ENCODE measurements at places on chromosomes 7 and 10.

DNA sequence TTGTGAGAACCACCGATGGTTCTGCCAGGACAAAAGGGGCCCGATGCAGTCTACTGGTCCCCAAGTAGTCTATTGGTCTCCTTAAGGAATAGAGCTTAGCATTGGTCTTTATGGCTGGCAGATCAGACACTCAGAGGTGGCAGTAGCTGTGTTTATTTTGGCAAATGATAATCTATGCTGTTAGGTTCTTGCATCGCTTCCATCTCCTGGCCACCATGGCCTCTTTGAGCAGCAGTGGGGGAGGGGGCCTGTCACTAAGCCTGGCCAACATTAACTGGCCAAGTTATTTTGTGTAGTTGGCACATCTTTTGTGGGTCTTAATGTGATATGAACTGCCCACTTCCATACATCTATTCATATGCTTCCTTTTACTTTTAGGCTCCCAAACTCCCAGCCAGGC lies 4.5 kb upstream of the ZC3HAV1 start:
- DNase-seq: no peak

GRCh38 chr10:83965473-83965872 lies 173.8 kb upstream of the GHITM start:
- DNase-seq: no peak

DNA sequence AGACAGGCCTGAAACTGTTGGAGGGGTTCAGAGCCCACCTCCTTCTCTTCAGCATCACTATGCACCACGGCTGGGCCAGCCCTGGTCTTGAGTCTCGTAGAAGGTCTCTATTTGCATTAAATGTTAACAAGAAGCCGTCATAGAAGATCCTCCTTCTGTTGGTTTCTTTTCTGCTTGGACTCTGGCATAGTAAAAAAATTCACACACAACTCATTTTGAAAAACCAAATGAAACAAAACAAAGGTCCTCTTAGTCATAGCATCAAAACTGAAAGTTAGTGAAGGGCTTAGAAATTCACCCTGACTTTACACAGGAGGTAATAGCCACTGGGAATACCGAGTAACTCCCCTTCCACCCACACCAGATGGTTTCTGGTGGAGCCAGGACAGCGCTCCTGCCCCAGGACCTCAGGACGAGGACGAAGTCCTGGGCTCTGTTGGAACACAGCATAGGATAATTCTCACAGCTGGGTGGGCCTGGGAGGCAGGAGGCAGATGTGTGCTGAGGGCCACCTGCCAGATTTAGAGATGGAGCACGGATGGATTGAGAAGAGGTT lies 248.4 kb upstream of the KLF6 start:
- DNase-seq: peak; percentile 29

GRCh38 chr7:80883154-80884025 lies 35.5 kb downstream of the SEMA3C start:
- DNase-seq: peak; percentile 99

- DNase-seq: no peak
These were observed 132.4 kb downstream of the DIP2C start for GRCh38 chr10:556971-557637.

DNA sequence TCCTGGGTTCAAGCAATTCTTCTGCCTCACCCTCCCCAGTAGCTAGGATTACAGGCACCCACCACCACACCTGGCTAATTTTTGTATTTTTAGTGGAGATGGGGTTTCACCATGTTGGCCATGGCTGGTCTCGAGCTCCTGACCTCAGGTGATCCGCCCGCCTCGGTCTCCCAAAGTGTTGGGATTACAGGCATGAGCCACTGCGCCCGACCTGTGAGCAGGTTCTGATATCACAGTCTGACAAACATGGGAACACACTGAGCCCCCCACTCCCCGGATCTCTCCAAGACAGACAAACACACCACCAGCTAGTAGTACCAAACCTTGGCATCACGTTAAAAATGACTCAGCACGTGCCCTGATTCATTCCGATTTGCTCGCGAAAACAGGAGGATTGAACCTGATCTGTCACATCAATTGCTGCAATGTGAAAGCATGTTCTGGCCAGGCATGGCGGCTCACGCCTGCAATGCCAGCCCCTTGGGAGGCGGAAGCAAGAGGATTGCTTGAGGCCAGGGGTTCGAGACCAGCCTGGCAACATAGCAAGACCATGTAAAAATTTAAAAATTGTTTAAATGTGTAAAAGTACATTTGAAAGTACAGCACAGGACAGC lies 106.5 kb downstream of the SMURF1 start:
- DNase-seq: no peak

DNA sequence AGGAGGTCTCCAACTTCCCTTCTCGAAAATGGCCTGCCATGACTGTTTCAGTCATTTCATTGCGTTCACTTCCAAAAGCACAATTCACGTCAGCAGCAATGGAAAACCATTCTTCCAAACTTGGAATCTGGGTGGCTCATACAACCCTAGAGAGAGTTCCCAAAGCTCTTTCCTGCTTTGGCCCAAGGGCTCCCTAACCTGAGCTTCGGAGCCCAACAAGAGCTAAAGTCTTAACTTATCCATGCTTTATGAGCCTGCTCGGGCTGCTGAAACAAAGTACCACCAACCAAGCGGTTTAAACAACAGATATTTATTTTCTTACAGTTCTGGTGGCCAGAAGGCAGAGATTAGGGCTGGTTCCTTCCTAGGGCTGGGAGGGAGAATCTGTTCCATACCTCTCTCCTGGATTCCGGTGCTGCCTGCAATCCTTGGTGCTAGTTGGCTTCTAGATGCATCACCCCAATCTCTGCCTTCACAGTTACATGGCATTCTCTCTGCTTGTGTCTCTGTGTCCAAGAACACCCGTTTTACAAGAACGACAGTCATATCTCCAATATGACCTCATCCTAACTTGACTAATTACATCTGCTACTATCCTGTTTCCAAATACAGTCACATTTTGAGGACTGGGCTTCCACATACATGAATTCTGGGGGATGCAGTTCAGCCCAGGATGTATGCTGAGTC lies 33.5 kb downstream of the CAMK2B start:
- DNase-seq: no peak

- peak; percentile 82 for DNase-seq
These were observed 27.5 kb downstream of the DLG5 start for GRCh38 chr10:77899080-77899477.

- DNase-seq: peak; percentile 6
These were observed 216.1 kb upstream of the ZMIZ1 start for GRCh38 chr10:78852466-78853240.

- no peak for DNase-seq
These were observed 2.2 kb upstream of the ATP6V1F start for GRCh38 chr7:128860158-128861073.

- DNase-seq: no peak
These were observed 88.1 kb upstream of the KCND2 start for GRCh38 chr7:120184866-120185265.

GRCh38 chr7:108461840-108462239 lies 5.6 kb upstream of the NRCAM start:
- DNase-seq: peak; percentile 64

DNA sequence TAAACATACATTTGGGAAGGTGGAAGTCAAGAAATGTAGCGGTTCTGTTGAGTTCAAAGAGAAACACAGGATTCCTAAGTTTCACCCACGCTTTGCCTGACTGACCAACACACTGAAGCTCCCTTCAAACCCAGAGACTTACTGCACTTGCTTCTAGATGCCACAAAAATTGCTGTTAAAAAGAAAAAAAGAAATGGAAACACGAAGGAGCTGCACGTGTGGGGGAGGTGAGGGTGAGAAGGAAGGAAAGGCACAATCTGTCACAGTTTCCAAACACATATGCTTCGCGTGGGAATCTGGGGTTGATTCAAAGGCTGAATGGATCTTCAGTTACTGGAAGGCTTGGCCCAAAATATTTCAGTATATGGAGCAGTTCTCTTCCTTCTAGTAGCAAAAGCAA lies 495.6 kb downstream of the DNAJB6 start:
- no peak for DNase-seq

DNA sequence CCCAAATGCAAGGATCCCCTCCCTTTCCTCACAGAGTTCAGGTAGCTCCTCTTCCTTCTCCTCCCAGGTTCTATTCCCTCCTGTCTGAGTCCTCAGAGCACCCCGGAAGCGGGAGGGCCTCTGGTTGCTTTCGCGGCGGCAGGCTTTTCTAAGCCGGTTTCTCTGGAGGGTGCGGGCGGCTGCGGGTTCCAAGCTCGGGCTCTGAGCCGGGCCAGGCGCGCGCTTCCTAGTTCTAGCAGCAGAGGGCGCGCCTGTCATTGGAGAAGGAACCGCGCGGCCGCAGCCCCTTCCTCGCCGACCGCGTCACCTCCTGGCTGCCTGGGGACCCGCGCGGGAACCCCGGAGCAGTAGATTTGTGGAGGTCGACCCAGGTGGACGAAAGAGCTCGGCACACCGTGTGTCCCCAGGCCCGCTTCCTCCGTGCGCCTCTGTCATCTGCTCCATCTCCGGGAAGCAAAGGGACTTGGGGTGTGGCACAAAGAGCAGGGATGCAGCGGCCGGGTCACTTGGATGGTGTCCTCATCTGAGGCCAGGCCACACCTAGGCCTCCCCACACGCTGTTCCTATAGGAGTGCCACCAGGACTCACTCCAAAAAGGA lies 389.0 kb upstream of the PODXL start:
- DNase-seq: no peak

DNA sequence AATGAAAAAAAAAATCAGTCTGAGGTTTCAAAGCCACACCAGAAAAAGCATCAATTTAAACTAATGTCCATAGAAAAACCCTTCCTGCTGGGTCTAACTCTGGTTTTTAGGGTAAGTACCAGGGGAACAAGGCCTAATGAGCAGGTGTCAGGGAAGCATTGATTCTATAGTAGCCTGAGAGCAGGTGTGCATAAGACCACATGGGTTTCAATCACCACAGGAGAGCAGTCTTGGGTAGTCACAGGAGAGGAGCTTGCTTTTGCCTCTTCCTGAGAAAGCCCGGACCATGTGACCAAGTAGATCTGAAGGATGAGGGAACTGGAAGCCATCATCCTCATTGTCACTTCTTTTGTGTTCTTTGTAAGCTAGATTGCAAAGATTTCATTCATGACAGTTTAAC lies 66.3 kb upstream of the AGK start:
- no peak for DNase-seq

DNA sequence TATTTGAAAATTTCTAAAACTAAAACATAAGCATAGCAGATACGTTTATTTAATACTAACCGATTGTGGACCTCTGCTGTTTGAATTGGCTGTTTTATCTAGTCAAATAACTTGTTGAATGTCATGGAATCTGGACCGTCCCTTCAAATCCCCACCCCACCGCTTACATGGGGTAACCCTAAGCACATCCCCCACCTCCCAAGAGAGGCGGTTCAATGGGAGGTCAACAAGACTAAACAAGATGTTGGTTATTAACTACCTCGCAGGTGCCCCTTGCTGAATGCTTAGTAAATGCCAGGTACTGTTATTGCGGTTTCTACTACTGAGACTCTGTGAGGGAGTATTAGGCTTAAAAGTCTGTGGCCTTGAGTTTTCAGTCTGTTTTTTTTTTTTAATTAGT lies 70.9 kb downstream of the DAGLB start:
- peak; percentile 79 for DNase-seq

- no peak for DNase-seq
These were observed 342.6 kb upstream of the NRG3 start for GRCh38 chr10:81532403-81532802.

GRCh38 chr7:152512706-152513105 lies 76.9 kb upstream of the KMT2C start:
- no peak for DNase-seq

- DNase-seq: no peak
These were observed 3.1 kb upstream of the LHPP start for GRCh38 chr10:124458473-124458872.

GRCh38 chr7:84617265-84618030 lies 422.9 kb upstream of the SEMA3A start:
- DNase-seq: no peak

DNA sequence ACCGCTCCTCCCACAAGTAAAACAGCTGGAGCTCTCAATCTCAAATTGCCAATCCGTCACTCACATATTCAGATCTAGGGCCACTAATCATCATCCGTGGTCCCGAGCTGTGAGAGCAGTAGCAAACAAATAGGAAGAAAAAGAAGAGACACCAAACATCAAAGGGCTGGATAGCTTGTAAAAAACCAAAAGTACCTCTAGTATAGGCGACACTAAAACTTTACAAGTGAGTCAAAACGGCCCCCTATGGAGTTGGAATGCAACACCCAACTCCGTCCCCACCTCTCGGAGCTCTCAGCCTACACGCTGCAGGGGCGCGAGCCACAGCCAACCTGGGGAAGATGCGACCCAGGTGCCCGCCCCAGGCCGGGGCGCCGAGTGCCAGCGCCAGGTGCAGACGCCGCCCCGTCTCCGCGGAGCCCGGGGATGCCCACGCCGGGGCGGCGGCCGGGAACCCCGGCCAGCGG lies 581 bp downstream of the FAM3C start:
- no peak for DNase-seq

- peak; percentile 25 for DNase-seq
These were observed 194.4 kb downstream of the RELN start for GRCh38 chr7:103795107-103795506.

DNA sequence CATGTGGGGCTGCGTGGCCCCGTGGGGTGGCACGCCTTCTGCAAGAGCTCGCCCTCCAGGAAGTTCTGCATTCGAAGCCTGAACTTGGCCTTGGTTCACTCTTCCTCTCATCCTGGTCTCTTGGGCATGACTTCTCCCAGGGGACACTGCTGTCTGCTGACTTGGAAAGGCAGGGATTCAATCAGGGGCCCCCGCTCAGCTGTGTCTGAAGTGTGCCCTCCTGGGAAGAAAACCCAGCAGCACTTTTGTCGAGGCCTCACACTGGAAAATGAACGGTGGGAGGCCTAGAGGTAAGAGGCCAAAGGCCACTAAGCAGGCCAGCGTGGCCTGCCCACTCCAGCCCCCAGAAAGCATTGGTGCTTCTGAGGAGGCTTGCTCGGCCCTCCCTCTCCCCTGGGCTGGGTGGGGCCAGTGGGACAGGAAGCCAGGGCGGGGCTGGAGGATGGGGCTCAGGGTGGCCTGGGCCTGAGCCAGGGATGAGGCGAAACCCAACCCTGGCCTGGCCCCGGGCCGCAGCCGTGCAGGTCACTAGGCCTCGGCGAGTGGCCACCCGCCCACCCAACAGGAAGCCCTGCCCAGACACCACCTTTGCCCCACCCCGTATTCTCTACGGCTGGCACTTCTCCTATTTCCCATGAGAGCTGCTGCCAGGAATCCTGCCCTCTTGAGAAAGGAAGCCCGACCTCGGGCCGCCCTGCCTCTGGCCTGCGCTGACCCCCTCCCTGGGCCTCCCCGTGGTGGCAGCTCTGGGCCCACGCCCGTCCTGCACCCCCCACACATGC lies 81.1 kb downstream of the ZMIZ1 start:
- DNase-seq: peak; percentile 74

- no peak for DNase-seq
These were observed 101.8 kb upstream of the PITRM1 start for GRCh38 chr10:3274414-3274813.

GRCh38 chr7:54145716-54146115 lies 396.5 kb upstream of the VSTM2A start:
- DNase-seq: no peak

- peak; percentile 66 for DNase-seq
These were observed 3.1 kb downstream of the FLNC start for GRCh38 chr7:128833148-128833945.

GRCh38 chr7:10724449-10724848 lies 249.2 kb upstream of the PHF14 start:
- no peak for DNase-seq

GRCh38 chr7:27129729-27130539 lies 623 bp downstream of the HOXA4 start:
- DNase-seq: no peak

- DNase-seq: peak; percentile 56
These were observed 9.0 kb downstream of the FAM204A start for GRCh38 chr10:118332948-118333710.

All from renal cortical epithelial cell (primary cell).